Stimulated activated CD4-positive, alpha-beta T cell treated with anti-CD3 and anti-CD28 coated beads, Interleukin-2, amount 100 ng/mL, for 48 hours (primary cell): ENCODE measurements at places on chromosomes 5 and 9.

DNA sequence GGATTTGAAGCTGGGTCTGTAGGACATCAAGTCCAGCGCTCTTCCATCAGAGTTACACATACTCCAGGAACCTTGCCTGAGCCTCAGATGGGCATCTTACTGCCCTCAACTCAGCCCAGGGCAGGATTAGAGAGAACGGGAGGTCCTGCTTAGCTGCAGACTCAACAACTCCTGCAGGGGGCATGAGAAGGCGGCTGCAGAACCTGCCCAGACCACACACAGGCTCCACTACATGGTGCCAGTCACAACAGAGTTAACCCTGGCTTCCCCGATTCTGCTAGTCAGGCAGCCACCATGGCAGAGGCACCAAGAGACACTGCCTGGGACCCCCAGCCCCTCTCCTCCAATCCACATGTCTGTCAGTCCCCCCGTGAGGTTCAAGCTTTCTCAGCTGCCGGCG is 23.9 kb upstream of the CPLX2 start:
- no peak for DNase-seq

DNA sequence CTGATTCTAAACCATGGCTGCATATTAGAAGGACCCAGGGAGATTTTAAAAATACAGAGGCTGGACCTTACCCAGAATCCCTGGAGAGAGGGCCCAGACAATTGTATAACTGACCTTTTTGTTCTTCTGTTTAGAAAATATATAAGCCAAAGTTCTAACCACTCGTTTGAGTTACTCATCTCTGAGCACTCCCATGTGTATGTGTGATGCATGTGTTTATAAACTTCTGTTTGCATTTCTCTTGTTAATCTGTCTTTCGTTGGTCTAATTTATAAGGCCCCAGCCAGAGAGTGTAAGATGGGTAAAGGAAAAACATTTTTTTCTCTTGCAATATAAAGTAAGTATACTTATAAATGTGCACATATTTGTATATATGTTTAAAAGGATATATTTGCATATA is 443.9 kb downstream of the ZNF608 start:
- no peak for DNase-seq

DNA sequence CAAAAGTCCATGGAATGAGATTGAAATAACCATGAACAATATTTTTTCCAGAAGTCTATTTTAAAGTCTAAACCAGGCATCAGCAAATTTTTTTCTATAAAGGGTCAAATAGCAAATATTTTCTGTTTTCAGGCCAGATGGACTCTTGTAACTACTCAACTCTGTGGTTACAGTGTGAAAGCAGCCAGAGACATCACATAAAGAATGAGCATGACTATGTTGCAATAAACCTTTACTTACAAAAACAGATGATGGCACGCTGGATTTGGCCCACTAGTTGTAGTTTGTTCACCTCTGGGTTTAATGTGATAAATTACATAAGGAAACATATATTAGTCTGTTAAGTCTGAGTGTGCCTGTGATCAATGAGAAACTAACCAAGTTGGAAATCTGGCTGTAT is 319.2 kb downstream of the TRPM3 start:
- DNase-seq, result no peak

DNA sequence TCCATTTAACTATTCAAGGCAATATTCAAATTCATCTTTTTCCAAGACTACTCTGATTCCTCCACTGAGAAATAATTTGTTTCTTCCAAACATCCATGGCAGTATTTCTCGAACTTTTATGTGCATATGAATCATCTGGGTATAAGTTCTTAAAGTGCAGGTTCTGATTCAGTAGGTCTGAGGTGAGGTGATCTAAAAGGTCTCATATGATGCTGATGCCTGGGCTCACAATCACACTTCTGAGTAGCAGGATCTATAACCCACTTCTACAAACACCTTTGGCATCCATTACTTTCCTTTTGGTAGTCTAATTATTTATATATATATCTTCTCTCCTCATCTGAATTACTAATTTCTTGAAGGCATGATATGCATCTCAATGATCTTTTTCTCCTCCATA is 7.2 kb downstream of the ERP44 start:
- no peak for DNase-seq

DNA sequence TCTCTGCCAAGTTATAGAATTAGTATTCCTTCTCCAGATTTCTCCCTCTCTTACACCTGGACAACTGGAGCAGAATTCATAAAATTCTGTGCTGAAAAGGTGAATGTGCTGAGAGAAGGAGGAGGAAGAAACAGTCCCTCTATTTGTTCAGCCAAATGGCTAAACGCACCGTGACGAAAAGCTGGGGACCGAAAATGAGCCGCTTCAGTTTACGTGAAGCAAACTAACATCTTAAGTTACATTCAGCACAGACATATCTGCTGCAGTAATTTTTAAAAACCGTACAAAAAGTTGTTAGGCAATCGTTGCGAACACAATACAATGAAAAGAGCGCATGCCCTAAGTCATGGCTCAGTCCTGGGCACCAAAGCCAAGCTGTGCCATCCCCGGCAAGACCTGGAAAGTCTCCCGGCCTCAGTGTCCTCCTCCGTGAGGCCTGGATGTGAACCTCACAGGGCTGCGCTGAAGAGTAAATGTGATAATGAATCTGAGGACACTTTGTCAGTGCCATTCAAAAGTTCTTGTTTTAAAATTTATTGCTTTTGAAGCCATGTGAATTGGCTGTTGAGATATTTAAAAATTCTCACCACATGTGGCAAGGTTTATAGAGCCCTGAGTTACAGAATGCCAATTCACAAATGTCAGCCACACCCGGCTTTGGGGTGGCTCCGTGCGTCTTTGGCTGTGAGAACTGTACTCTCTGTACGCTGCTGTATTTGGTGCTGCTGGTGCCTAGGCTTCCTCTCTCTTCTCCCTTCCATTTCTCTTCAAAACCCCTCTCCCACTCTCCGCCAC is 46.3 kb downstream of the FAM240B start:
- no peak for DNase-seq

GRCh38 chr9:73565026-73565425 is 413.4 kb downstream of the ANXA1 start:
- no peak for DNase-seq

DNA sequence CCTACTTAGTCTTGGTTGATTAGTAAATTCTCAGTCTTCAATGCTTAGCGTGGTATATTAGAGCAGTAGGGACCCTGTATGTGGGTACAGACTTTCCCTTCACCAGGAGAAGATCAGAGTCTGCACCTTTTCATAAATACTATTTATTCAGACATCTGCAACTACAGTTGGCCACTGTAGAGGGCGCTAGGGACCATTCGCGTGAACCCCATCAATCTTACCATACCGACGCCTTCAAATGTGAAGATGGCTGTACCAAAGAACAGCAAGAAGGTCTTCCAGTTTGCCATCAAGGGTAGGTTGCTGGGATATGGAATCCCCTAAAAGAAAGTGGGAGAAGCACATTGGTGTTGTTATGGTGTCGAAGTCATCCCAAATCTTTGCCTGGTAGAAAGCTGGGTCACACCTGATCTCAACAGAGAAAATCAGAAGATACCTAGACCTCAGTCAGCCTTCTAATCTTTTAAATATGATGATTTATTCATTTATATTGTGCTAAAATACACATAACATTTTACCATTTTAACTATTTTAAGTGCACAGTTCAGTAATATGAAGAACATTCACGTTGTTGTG is 19.1 kb downstream of the SLC36A3 start:
- DNase-seq, result peak; percentile 9

DNA sequence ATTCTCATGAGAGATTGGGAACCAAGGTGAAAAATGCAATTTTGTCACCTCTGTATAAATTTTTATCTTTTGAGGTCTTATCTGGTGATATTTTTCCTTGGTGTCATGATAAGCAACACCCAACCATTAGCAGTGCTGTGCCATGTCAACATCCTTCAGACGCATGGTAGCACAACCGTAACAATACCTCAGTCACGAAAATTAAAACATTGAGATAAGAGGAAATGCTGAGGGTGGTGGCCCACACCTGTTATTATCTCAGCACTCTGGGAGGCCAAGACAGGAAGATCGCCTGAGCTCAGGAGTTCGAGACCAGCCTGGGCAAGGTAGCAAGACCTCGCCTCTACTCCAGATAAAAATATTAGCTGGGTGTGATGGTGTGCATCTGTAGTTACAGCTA is 32.7 kb downstream of the SLC46A2 start:
- DNase-seq, result no peak

DNA sequence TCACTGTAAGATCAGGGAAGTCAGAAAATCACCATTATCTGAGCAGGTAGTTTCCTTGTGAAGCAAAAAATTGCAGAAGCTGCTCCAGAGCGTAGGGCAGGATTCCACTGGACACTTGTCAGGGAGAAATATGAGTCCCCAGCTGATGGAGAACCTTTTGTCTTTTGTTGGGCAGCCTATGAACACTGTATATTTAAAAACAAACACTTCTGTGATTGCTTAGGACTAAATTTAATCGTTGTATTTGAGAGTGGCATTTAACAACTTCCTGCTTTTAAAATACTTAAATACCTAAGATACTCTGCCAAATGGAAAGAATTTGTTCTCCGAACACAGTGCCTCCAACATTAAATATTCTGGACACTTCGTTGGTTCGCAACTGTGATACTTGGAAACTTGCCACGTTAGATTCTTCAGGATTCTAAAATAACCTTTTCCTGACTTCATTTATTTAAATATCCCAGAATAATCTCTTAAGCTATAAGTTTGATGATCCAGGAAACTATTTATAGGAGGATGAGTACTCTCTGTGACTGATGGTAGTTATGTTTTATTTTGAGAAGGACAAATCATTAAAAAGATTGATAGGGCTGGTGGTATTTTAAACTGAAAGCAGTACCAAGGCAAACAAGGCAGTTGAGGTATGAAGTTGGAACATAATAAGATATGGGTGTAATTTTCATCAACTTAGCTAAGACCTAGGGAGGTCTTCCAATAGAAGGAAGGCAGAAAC is 2.7 kb upstream of the HSPA4 start:
- no peak for DNase-seq

- no peak for DNase-seq
Observed at GRCh38 chr5:126939887-126940286, 90.5 kb downstream of the MARCHF3 start.

GRCh38 chr9:89382026-89382986 is 64.0 kb downstream of the SECISBP2 start:
- peak; percentile 20 for DNase-seq

- DNase-seq, result no peak
Observed at GRCh38 chr9:69696802-69697201, 24.6 kb upstream of the APBA1 start.
